Activated T-cell treated with anti-CD3 and anti-CD28 coated beads for 24 hours (primary cell): ENCODE measurements at places on chromosomes 2 and 18.

DNA sequence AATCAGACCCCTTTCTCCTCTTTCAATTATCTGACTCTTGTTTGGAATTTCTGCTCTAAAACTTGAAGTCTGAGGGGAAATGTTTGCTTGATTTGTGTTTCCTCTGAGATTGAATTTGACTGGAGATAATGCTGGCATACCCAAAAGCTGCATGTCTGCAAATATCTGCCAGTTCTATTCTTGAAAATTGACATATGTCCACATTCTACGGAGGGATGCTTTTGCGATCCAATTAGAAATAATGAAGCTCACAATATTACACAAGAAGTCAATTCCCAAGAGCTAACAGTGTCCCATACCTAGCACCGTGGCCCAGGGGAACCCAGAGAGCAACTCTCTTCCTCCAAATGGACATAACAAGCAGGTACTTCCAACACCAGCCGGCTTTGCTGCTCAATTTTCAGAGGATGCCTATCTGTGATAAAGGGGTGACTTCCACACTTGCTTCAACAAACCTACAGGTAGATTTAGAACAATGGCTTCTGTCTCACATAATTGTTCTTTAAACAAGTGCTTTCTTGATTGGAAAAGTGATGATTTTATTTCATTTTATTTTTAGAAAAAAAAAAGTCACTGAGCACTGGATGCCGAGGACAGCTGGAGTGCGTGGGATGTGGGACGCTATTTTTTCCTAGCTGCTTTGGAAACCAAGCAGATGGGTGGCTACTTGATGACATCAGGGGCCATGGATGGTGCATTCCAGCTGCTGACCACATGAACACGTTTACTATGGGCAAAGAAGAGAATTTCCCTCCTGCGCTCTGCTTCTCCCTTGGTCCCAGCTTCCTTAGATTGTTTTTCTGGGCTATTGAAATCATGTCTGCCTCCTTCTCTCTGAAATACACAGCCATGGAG is 488.9 kb downstream of the RNF144A start:
- DNase-seq = no peak

GRCh38 chr18:50196261-50196660 is 1.3 kb upstream of the MYO5B start:
- no peak for DNase-seq

DNA sequence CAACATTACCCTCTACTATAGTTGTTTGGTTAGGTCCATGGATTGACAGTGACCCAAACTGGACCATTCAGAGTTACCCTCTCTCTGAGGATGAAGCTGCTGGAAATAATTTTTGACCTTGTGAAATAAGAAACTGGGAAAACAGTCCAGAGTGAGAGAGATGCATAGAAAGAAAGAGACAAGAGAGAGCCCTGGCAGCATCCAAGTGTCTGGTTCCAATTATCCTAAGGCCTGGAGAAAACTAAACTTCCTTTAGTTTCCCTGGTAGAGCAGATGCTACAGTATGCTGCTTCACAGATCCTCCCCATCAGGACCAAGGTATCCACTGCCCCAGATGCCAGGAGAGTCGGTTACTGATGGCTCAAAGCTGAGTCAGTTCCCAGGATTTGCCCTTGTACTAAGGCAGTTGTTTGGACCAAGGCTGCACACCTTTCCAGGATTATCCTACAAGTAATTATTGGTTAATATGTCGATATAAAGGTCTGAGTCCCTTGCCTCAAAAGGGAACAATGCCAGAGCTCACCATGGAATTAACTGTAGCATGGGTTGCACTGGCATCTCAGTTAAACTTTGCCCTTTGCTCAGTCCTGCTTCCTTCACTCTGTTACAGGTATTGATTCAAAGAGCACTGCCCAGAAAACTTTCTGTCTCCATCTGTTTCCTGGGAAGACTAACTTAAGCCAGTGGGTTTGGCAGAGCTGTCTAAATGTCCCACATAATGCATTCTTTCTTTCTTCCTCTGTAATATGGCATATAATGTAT is 14.6 kb upstream of the CHN1 start:
- DNase-seq = no peak

- no peak for DNase-seq
Measured at GRCh38 chr18:9058406-9058805, 44.1 kb upstream of the NDUFV2 start.

GRCh38 chr18:3329872-3330271 is 67.9 kb downstream of the MYL12B start:
- no peak for DNase-seq

- no peak for DNase-seq
Measured at GRCh38 chr2:54672590-54673456, 50.6 kb upstream of the EML6 start.

- no peak for DNase-seq
Measured at GRCh38 chr18:73848656-73849055, 299.0 kb downstream of the FBXO15 start.
